ENCODE measurements at places on chromosomes 3 and 15.

DNA sequence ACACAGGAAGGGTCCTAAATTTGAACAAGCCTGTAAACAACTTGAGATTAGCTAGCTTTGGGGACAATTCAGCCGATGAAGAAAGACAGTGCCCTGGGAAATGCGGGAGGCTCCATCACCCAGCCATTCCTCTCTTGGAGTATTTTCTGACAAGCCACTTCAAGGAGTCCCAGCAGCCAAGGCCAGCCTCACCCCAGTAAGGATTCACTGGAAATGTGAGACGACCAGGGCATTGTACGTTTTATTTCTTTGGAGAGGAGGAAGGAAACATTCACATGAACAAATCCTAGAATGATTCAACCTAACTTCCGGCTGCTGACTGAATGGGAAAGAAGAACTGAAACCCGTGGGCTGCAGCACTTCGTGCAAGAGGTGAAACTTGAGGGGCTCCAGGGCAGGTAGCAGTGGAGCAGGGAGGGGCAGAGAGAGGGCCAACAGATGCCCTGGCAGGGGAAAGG is 116.4 kb upstream of the ARHGEF3 start:
- no peak for DNase-seq

DNA sequence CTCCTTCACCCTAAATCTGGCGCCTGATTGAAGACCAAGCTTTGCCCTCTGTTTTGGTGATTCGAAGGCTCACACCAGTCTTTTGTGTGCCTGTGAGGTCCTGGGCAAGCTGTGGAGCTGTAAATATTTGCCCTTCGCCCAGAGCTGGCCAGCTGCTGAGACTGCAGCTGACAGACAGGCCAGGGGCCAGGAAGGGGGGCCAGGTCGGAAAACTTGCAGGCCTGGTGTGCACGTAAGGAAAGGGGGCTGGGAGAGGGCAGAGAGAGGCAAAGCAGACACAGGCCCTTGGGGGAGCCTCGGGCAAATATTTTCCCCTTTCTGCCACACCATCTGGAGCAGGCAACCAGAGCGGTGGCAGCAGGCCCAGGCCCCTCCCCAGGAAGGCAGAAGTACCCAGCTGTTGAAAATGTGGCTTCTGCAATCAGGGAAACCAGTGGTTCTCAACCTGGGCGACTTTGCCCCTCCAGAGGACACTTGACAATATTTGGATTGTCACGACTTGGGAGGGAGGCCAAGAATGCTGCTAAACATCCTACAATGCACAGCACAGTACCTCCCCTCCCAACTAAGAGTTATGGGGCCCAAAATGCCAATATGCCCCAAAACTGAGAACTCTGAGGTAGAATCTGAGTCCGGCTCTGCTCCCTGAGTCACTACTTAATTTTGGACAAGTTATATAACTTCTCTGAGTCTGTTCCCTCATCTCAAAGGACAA is 2.5 kb downstream of the PDZRN3 start:
- no peak for DNase-seq

GRCh38 chr3:140576449-140576848 is 101.4 kb upstream of the TRIM42 start:
- DNase-seq: no peak

DNA sequence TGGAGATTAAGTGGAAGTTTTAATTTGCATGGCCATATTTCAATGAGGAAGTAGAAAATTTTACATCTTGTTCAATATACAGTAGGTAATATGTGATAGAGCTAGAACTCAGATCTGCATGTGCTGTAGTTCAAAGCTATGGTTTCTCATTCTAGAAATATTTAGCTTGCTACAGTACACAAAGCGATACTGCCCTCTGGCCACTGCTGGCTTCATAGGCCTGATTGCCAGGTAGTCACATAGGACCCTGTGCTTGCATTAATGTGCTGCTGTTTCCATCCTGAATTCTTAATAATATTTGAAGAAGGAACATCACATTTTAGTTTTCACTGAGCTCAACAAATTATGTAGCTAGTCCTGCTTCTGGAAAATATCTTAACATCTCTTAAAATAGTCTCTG is 87.0 kb downstream of the PLSCR2 start:
- no peak for DNase-seq

DNA sequence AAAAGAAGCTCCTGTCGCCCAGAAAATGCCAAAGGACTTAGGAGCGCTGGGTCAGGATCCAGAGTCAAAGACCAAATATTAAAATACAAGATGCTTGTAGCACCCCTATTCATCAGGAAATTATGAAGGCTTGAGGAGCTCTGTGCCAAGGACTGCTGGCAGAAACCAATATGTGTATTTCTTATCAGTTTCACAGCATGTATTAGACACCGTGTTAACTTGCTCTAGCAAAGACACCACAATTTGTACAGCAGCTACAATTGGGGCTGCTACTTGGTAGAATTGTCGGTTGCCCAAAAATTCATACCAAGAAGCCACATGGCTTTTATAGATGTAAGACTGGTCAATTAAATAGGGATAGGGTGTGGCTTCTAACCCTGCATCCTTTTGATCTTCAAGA is 128.8 kb downstream of the CD47 start:
- DNase-seq: no peak

- no peak for DNase-seq
These were observed 55.8 kb downstream of the GASK1A start for GRCh38 chr3:43034911-43035310.

Measured in NCI-H187 (cell line).